ENCODE measurements at places on chromosomes 16 and 17.

- DNase-seq = no peak
Observed at GRCh38 chr17:48850792-48851323, 20.0 kb downstream of the CALCOCO2 start.

- DNase-seq = no peak
Observed at GRCh38 chr17:65527381-65527780, 34.1 kb downstream of the AXIN2 start.

DNA sequence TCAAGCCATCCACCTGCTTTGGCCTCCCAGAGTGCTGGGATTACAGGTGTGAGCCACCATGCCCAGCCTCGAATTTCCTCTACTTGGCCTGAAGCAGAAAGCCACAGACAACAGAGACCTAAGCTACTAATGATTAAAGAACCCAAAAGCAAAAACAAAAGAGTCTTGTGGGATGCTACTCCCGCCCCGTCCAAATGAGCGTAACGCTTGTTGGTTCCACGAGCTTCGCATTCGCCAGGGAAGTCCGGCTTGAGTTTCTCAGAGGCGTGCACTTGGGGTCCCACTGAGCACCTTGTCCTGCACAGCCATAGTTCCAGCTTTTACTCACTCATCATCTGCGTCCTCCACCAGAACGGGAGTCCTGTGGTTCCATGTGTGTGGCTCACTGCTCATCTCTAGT, 16.0 kb downstream of the CEP295NL start:
- no peak for DNase-seq

GRCh38 chr16:22799113-22799512, 14.8 kb upstream of the HS3ST2 start:
- no peak for DNase-seq

DNA sequence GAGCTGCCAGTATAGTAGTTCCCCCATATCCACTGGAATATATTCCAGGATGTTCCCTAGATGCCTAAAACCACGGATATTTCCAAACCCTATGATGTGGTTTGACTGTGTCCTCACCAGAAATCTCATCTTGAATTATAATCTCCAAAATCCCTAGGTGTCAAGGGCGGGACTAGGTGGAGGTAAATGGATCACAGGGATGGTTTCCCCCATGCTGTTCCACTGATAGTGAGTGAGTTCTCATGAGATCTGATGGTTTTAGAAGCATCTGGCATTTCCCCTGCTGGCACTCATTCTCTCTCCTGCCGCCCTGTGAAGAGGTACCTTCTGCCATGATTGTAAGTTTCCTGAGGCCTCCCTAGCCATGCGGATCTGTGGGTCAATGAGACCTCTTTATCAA, 168.6 kb downstream of the MAF start:
- DNase-seq = no peak

- DNase-seq = no peak
Observed at GRCh38 chr17:70405492-70406220, 236.3 kb downstream of the KCNJ2 start.

DNA sequence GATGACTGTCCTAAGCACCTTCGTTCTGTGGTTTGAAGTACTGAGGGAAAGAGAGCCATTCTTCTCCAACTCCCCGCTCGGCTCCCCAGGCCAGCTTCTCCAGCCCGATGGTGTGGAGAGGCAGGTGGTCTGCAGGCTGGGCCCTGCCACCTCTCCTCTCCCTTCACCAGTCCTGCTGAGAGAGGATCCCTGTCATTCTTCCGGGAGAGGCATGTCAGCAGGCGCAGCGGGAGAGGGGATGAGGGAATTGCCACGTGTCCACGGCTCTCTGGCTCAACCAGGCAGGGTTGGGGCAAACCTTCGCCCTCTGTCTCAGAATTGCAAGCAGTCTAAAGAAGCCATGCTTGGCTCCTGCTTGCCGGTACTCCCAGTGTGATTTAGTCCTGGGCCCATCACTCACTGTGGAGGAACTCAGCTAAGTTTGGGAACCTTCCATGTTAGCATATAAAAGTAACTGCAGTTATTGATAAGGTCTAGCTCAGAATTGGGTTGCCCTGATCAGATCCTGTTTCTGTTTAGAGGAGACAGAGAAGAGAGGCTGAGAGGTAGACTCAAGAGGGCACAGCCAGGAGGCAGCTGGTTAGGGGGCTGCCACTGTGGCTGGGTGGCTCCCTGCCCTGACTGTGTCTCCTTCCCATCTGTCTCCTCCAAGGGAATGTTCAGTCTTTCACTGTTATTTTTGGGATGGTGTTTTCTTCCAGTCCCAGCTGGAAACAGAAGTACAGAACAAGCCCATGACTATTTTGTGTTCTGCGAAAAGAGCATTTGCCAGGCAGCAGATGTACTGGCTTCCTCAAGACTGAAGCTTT, 17.4 kb downstream of the HS3ST3B1 start:
- no peak for DNase-seq
